Fibroblast of skin of right quadriceps (primary cell): ENCODE measurements at places on chromosomes 4 and X.
A peak's percentile ranks its signal among the peaks of the same experiment; 100 is the strongest.

- DNase-seq, result no peak
Measured at GRCh38 chrX:46840946-46841345, 4.1 kb downstream of the RP2 start.

DNA sequence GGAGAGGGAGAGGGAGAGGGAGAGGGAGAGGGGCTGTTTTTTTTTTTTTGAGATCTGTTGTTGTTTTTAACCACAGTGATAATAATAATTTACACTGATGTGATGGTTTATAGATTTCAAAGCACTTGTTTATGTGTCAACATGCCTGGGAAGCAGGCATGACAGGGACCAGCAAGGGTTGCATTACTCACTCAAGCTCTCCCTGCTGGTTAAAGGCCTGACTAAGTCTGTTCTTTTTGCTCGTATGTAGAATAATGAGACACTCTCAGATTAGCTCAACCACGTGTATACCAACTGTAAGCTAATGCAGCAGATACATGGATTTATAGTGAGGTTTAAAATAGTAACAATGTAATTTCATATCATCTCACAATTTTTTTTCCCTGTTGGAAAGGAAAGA is 134.6 kb upstream of the BOD1L1 start:
- DNase-seq, result no peak

DNA sequence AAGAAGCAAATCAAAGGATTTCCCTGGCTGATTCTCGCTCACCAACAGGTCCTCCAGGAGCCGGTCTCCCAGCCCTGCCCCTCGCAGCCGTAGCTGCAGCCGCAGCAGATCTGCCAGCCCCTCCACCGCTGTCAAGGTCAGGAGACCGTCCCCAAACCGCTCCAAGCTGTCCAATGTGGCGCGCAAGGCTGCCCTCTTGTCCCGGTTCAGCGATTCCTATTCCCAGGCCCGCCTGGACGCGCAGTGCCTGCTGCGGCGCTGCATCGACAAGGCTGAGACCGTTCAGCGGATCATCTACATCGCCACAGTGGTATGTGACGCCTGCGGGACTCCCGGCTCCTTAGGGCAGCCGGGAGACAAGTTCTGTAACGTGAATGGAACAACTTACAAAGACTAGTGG is 25.6 kb downstream of the SPATA18 start:
- peak; percentile 13 for DNase-seq

DNA sequence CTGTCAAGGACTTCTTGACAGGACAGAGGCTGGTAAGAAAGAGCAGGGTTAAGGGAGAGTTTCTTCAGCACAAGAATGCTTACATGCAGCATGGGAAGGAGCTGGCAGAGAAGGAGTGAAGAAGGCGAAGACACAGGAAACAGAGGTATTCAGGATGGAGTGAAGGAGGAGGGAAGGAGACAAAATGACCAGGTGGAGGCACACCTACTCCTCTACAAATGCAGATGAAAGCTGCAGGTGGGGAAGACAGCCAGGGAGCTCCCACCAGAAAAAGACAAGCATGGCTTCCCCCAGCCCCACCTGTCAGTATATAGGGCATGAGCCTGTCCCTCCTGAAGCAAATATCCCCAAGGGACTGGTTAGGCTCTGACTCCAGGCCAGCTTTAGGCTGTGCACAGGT is 29.6 kb upstream of the NKRF start:
- no peak for DNase-seq

DNA sequence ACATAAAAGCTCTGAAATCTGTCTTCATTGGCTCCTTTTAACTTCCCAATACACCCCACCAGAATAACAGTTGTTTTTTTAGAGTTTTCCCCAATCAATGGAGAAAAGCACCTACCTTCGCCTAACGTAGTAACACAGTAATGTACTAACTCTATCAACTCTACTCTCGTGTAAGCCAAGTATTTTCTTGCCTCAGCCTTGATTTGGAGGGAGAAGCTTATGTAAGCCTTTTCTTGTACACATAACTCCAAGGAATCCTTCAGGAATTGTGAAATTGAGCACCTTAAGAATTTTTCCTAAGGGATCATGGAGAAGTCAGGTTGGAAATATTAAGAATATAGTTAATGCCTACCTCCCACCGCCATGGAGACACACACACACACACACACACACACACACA is 181.2 kb downstream of the RAPGEF2 start:
- peak; percentile 67 for DNase-seq

DNA sequence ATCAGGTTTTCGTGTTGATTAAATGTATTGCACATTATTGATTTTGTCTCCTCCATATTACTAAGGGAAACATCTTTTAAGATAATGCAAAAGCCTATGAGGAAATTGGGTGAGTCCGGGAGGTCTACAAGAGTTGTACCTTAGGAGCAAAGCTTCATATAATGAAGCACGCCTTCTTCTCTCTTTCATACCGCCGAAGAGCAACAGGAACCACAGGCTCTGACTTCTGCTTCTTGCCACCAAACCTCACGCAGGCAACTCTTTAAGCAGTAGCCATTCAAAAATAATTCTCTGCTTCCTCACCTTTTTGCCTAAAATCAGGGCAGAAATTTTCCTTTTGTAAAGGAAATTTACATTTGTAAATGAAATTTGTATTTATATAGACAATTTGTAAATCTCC is 139.6 kb downstream of the SPRY1 start:
- DNase-seq, result no peak

GRCh38 chr4:157225096-157225495 is 4.6 kb downstream of the GRIA2 start:
- no peak for DNase-seq

DNA sequence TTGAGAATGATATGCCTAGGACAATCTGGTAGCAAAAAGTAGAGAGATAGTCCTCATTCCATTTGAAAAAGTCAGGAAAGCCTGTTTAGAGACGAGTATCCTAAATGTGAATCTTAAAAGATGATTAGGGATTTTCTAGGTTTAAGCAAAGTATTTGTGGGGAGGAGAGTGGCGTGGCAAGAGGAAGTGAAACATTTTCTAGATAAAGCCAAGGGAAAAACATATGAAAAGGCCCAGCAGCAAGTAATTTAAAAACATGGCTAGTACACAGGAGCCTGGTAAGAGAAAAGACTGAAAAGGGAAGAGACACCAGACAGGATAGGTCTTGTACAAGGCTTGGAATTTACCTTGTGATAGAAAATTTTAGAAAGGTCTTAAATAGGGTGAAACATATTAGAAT is 45.9 kb downstream of the CORIN start:
- DNase-seq, result no peak

- DNase-seq, result no peak
Measured at GRCh38 chrX:84064814-84065213, 123.2 kb downstream of the RPS6KA6 start.

DNA sequence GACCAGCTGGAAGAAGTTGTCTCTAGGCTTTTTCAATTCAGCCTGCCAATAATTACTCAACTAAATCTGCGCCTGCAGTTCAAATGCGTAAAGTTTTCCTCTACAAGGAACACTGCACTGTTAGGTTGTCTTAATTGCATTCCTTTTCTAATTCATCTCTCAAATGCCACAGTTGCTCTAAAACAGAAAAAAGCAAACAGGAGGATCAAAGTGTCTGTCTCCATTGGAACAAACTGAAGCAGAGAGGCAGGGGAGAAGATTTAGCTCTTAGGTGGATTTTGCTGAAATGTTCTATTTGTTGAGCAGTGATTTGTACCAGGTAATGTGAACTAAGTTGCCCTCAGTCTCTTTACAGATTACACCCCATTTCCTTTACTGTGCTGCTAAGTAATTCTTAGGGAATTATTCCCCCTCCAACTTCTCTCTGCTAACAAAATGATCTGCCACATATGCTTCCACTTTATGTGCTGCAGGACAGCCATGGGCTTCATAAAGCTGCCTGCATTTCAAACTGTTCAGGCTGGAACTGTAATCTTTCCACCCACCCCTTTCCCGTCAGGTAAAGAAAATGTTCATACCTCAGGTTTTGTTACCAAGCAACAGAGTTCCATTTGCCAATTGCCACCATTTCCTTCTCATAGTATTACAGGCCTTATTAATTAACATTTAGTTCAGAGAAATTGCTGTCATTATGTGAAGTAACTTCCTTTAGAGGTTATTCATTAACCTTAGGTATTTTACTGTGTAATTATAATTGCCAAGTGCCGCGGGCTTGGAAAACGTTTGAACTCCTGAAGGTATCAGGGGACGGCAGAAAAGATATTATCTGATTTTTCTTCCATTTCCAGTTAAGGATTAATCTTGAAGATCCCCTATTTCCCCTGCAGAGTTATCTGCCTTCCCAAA is 149.3 kb downstream of the SPRY1 start:
- no peak for DNase-seq

DNA sequence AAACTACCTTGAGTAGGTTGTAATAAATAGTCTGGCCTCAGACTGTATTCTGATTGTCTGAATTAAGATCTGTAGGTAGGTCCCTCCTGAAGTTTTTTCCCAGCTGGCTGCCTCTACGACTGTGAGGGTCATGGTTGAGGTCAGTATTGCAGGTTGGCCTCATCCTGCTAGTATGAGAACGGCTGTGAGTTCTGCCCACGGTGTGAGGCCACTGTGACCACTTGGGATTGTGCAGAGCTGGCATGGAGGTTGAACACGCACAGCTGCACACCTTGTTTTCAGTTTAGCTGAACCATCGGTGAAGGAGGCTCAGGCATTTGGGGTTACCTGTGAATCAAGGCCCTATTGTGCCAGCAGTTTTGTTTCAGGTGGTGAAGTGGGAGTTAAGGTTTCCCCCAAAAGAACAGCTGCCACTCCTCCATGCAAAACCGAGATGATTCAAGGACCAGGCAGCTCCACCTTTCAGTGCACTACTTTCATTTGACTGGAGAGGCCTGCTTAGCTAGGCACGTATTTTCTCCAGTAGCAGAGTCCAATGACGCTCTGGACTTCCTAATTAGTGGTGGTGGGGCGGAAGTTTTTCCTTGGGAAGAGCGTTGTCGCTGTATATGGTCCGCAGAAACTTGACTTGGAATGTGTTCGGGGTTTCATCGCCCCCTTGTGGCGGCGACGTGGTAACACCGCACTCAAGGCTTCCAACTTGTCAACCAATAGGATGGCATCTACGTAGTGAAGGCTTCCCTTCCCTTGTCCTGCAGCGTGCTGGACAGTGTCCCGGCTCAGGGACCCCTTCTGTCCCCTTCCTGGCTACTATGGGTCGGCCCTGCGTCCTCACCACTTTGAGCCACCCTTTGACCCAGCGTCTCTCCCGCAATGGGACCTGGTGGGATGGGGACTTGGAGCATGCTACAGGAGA is 13.8 kb downstream of the CMC4 start:
- peak; percentile 66 for DNase-seq

DNA sequence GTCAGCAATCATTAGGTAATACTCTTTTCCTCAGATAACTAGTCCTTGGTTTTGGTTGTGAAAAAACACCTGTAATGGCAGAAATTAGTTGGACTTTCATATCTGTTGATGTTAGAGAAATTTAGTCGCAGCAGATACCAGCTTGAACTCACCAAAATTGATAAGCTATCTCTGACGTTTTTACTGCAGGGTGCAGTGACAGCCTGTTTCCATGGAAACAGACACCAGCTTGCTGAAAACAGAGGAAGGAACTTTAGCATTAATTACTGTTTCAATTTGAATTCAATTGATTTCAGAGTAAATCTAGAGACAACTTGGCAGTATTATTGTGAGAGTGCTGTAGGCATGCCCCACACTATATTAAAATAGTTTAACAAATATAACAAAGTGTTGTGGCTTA is 246.5 kb downstream of the PPP1R2C start:
- no peak for DNase-seq
